ENCODE measurements at places on chromosomes 4 and X.

DNA sequence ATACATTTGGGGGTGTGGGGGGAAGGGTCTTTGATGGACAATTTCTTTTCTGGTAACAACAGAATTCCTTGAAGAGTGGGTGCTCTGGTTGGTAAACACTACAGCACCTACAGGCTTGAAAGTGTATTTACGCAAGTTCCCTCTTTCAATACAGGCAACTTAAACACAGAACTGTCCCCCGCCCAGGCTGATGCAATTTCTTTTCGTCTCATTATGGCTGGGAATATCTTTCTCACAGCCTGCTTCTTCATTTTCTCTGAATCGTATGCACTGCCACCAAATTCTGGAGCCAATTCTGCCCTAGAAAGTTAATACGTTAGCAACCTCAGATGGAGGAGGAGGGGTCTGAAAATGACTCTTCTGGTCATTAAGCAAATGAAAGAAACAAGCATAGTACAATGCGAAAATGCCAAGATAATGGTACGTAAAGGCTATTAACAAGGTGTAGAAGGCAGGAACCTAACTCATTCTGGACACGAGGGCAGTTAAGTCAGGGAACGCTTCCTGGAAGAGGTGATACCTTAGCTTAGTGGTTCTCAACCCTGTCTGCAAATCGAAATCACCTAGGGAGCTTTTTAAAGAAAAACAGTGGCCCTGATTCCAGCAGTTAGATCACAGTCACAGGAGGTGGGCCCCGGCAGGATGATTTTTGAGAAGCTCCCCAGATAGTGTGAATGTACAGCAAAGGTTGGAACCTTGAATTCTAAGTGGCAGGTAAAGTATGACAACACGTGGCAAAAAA is 1.0 kb downstream of the AGA start:
- DNase-seq: no peak

- DNase-seq: no peak
These were observed 1.0 kb upstream of the SNCA start for GRCh38 chr4:89837993-89838390.

GRCh38 chrX:46628460-46629371 is 55.2 kb downstream of the CHST7 start:
- no peak for DNase-seq

DNA sequence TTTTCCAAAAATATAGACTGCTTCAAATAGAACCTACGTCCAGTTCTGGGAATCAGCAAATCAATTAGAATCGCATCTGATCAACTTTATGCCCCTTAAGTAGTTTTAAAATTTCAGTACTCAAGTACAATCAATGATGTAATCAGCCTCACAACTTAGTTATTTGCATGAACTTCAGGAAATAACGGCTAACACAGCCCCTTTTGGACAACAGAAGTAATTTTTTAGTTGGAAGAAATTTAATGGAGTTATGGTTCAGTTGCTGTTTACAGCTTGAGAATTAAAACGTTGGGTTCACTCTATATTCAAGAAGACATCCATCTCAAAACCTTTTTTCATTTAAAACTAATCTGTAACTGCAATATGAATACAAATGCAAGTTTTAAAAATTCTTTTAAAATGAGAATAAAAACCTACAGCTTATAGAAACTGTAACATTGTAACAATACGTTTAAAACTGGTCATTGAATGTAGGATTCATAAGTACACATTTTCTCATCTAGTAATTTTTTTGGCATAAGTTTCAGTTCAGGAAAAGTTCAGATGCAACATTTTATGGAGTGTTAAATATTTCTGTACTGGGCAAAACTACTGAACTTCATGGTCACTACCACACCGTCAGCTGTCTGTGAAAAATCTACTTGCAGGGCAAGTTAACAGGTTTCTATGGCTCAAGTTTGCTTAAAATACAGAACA is 956 bp downstream of the TAPT1 start:
- DNase-seq: no peak

DNA sequence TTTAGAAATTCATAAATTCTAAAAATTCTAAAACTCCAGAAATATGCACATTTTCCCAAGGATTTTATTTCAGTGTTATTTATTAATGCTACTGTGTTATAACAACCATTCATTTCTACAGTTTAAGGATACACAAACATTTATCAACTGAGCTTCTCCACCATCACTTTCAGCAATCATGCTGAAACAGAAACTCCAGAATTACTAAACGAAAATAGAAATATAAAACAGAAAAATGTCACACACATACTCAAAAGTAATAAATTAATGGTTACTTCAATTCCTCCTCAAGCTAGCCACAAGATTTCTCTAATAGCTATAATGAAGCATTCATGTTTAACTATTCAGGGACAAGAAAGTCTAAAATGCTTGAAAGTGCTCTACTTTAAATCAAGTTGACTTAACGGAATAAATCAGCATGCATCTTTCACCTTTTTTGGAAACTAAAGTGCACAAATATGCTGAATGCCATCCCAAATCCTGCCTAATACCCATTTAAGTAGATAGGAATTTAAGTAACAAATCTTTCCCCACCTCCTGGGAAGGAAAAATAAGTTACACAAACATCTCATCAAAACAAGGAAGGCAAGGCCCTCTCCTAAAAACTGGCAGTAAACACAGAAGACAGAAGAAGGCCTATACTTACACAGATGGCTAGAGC is 563 bp downstream of the FAM13A start:
- DNase-seq: no peak

DNA sequence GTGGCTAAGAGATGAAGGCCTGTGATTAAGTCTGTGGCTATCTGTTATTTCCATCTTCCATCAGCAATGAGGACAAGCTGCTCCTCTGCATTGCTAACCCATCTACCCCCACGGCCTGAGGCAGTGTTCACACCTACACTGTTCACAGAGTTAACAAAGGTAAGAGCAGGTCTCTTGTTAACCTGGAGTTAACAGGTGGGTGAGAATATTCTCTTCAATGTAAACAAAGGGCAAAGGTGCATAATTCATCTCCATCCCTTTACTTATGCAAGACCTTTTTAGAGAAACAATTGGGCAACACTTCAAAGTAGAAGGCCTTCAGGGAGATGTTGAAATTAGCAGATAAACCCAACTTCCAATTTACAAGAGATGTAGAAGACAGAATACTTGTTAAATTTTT is 2.8 kb downstream of the SLC35A2 start:
- no peak for DNase-seq

GRCh38 chr4:108662629-108663028 is 12.2 kb downstream of the OSTC start:
- DNase-seq: no peak

Measured in T-helper 22 cell (primary cell).